Right renal pelvis (tissue), 4 donors: ENCODE measurements at places on chromosomes 6 and 20.
A peak's percentile ranks its signal among the peaks of the same experiment; 100 is the strongest.

DNA sequence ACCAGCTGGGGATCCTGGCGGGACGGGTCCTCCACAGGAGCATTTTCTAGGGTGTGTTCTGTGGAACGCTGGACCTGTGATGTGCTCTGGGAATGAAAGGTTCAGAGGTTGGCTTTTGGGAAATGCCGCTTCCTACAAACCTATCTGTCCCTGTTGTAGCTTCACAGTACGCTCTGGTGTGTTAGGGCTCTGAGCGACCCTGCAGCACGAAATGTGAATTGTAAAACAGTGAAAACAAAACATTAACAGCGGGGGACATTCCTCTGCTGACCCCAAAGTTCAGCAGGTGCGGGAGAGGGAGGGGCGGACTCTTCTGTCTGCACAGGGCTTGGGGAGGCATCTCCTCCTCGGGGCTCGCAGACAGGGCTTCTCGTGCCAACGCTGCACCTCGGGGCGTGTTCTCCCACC is 155.9 kb downstream of the NRN1 start:
- peak; percentile 12 for DNase-seq

DNA sequence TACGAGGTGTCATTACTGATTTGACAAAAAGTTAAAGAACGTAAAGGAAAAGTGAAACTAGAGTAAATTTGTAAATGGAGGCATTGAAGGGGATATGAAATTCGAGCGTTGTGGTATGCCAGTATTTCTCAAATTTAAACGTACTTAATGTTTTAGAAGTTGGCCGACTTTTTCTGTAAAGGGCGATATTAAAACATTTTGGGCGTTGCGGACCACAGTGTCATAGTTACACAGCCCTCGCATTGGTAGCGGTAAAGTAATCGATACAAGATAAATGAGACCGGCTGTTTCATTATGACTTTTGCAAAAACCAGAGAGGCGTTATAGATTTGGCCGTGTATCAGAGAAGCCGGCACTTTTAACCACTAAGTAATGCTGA is 39.6 kb downstream of the OR2B2 start:
- peak; percentile 7 for DNase-seq

DNA sequence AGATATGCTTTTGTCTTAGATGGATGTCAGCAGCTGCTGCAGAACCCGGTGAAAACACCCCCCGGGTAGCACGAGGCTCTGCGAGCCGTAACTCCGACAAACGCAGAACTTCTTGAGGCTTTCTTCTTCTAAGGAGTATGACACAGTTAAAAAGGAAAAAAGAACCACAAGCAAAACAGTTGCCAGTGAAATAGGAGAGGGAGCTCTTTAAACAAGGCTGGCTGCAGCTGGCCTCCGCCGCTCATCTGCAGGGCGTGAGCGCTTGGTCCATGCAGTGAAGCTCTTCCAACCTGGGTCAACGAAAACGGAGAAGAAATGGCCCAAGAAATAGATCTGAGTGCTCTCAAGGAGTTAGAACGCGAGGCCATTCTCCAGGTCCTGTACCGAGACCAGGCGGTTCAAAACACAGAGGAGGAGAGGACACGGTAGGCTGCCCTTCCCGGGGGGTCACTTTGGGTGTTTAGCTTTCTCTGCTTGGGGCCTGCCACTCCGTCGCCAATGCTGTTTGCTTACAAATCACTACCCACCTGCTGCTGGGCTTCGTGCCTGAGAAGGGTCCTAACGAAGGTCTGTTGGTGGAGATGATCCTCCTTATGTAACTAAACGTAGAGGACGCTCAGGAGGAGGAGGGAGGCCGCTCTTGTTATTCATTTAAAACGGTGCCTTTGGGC is 13.2 kb downstream of the SYTL3 start:
- DNase-seq = no peak

GRCh38 chr6:160417146-160417545 is 69.0 kb downstream of the SLC22A3 start:
- no peak for DNase-seq

DNA sequence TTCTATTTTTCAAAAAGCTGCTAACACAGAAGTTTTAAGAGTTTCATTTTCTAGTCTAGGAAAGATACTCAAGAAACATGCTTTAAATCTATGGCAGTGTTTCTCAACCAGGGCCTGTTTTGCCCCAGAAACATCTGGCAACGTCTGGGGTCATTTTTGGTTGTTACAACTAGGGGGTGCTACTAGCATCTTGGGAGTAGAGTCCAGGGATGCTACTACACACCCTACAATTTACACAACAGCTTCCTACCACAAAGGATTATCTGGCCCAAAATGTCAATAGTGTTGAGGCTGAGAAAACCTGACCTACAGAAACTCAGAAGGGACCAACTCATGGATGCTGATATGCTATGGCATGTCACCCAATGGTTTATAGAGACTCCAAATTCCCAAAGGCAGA is 24.4 kb downstream of the SERAC1 start:
- DNase-seq = no peak

GRCh38 chr20:49983123-49983847 is 505 bp downstream of the SNAI1 start:
- DNase-seq = no peak

DNA sequence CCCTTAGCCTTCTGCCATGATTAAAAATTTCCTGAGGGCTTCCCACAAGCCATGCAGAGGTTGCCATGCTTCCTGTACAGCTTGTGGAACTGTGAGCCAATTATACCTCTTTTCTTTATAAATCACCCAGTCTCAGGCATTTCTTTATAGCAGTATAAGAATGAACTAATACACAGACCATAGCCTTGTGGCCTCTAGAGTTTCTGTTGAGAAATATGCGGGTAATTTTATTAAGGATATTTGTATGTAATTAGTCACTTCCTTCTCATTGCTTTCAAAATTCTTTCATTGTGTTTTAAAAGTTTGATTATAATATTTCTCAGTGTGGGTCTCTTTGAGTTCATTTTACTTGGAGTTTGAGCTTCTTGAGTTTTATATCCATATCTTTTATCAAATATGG is 484.9 kb downstream of the COL12A1 start:
- DNase-seq = no peak
